ENCODE measurements at places on chromosomes 11 and 22.

- no peak for DNase-seq
Measured at GRCh38 chr11:69922596-69923111, 103.4 kb upstream of the FGF3 start.

DNA sequence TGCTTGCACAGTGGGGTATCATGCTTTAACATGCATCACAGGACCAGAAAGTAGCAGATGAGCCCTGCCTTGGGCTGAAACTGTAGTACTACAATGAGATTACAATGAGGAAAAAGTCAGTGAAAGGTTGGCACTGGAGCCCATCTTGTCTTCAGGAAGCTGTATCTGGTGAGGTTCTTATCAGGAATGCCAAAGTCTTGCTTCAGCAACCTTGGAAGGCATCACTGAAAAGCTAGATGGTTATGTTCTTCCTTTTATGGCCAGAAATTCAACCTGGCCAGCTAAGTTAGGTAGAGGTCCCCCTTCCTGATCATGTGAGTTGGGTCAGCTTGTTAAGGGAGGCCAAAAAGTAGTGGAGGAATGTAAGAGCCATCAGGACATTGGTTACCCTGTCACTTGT is 254.0 kb upstream of the FAT3 start:
- no peak for DNase-seq

- no peak for DNase-seq
Measured at GRCh38 chr11:32105871-32106560, 15.1 kb downstream of the RCN1 start.

GRCh38 chr11:95487391-95487790 is 256.4 kb upstream of the SESN3 start:
- DNase-seq = no peak

- DNase-seq = no peak
Measured at GRCh38 chr22:17896586-17896985, 122.3 kb upstream of the BID start.

DNA sequence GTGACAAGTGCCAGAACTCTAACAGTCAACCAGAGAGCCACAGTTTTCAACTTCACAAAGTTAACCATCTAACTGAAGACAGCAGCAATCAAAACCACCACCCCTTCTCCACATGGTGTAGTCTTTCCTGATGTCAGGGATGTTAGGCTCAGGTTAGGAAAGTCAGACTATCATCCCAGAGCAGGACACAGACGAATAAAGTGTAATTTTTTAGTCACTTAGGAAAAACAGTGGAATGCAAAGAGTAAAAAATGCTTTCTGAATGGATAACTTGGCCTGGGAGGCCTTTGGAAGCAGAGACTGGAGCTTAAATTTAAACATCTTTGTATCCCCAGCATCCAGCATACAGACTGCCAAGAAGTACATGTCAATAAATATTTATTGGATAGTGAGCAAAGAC is 15.4 kb downstream of the OR51B4 start:
- DNase-seq = no peak

- DNase-seq = no peak
Measured at GRCh38 chr11:69700278-69701140, 3.3 kb downstream of the FGF19 start.

Data from HS-5 (cell line).